ENCODE measurements at places on chromosomes 6 and 20.

DNA sequence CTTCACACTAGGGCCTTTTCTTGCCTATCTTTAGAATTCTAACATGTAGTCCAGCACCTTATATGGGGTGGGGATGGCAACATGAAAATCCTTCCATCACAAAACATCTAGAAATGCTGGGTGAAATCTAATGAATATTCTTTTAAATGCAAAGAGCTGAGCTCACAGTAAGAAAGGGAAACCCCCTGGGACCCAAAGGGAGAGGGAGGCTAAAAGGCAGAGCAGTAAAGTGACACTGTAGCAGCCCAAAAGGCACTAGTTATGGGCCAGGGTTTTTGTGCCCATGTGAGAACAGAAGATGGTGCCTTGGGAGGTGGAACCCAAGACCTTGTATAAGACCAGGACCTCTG lies 66.7 kb downstream of the TRAM2 start:
- no peak for DNase-seq

DNA sequence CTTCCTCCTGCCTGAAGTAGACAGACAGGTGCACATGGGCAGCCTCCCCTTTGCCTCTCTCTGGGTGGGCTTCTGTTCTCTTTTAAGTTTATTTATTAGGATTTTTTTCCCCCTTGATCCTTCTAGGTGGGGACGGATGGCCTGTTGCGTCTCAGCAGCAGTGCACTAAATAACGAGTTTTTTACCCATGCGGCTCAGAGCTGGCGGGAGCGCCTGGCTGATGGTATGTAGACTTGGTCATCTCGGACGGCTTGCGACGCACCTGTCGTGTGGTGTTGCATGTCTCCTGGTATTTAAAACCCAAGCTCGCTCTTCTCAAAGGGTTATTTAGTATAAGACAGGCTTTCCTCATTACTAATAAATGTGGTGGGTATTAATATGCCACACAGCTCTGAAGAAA lies 73.3 kb downstream of the ASXL1 start:
- peak; percentile 8 for DNase-seq

DNA sequence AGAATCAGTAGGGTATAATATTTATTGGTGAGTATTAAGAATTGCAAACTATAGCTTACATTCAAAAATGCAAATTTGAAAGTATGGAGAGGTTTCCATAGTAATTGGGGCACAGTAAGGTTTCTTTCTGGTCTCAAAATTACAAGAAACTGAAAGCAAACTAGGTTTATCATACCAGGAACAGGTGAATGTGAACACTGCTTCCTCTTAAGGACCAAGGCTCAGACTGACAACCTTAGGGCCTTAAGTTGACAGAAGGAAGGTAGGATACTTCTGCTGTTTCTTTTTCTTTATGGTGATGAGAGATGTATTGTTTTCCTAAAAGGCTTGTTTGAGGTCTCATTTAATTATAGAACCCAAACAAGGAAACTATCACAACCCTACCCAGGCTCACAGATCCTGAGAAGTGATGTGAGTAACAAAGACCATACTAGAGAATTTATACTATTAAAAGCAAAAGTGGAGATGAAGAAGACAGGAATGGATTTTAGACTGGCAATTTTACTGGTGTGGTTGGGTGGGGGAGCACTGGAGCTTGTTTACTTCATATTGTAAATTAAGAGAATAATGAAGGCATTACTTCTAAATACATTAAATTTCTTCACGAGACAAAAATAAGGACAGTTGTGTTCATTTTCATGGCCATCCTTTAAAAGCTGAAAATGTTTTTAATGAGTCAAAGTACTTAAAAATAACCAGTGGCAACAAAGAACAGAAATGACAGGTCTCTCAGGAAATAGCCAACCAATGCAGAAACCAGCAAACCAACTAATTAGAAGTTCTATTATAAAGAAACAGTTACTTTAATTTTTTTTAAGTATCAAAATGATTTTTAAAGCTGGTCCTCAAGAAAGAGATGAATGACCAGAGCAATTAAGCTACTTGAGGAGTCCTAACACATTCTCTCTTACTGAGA lies 21.3 kb downstream of the STAU1 start:
- DNase-seq: no peak

DNA sequence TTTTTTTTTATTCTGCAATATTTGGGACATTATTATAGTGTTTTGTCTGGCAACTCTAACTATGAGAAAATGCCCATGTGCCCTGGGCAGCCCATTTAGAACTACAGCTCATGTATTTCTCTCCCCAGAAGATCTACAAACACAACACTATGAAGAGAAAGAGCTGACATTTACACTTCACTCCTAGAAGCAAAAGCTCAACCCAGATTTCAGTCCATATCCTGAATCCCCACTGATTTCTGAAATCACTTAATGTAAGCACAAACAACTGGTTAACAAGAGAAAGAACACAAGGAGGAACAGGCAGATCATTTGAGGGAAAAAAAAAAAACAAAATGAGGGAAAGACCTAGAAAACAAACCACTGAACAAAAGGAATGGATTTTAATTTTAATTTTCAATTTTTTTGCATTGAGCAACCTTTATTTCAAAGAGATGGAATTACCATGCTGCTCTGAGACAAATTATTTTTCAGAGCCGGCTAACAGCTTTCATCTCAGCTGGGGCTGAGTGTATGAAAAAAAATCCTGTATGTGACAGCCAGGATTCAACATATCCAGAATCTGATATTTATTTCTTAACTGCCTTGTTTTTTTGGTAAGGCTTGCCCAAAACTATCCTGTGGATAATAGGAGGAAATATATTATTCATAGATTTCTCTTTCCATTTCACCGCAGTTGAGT lies 32.5 kb downstream of the KIAA0319 start:
- no peak for DNase-seq

- no peak for DNase-seq
Measured at GRCh38 chr6:165841153-165841558, 178.1 kb upstream of the PDE10A start.

GRCh38 chr6:53986721-53987521 lies 124.3 kb upstream of the MLIP start:
- no peak for DNase-seq

DNA sequence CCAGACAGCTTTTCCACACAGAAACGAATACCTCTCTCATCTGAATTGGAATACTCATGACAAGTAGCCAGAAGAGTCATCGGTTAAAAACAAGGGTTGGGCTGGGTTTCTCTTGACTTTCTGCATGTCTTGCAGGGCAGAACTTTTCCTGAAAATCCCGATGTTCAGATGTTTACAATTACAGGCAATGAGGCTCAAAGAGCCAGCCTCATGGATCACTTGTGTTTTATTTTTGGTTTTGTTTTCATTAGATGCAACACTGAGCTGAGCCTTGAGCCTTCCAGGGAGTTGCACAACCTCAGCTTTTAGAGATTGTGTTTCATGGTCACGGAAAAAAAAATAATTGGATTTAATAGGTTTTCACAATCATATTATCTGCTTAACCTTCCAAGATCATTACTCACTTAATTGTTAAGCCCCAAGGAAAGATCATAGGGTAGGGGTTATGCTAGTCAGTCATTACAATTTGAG lies 288.1 kb upstream of the PRDM1 start:
- no peak for DNase-seq

All from activated CD8-positive, alpha-beta T cell treated with anti-CD3 and anti-CD28 coated beads, Interleukin-2, amount 10 ng/mL, durations not matched to agents 7 days and 5 days (primary cell).